Uterus (tissue), 4 donors: ENCODE measurements at places on chromosomes 4 and X. TPM values are rescaled to one million over a fixed set of nuclear protein-coding genes. Genes with fewer than 3 reads are reported as not detected.

The FOXP3 gene
- not detected for total RNA-seq

The UGT2A1 gene
- not detected for total RNA-seq

The C1QTNF7 gene
- 31.5 TPM for total RNA-seq

The CTSO gene
- total RNA-seq: 77.8 TPM

The PARM1 gene
- 116 TPM for total RNA-seq

The CENPVL3 gene
- not detected for total RNA-seq
